ENCODE measurements at places on chromosomes 6 and 20.

GRCh38 chr6:73079978-73080377 is 145.3 kb downstream of the KHDC1L start:
- no peak for DNase-seq

GRCh38 chr6:31158863-31159855 is 770 bp downstream of the TCF19 start:
- no peak for DNase-seq

- no peak for DNase-seq
Observed at GRCh38 chr6:51986864-51987263, 100.5 kb downstream of the PKHD1 start.

DNA sequence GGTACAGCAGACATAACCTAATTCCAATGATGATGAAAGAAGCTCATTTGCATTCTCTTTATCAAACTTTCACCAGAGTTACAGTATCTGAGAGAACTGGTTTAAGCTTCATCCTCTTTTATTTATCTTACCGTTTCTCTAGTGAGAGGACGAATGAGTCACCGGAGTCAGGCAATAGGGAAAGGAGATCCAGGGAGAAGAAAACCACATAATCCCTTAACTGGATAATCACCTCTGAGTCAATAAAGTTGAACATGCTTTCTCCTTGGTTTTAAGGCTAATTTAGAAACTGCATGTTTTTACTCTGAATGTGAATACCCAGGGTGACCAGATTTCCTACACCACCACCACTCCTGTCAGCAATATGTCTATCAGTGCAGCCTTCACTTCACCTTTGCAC is 313.7 kb upstream of the TBX18 start:
- no peak for DNase-seq

DNA sequence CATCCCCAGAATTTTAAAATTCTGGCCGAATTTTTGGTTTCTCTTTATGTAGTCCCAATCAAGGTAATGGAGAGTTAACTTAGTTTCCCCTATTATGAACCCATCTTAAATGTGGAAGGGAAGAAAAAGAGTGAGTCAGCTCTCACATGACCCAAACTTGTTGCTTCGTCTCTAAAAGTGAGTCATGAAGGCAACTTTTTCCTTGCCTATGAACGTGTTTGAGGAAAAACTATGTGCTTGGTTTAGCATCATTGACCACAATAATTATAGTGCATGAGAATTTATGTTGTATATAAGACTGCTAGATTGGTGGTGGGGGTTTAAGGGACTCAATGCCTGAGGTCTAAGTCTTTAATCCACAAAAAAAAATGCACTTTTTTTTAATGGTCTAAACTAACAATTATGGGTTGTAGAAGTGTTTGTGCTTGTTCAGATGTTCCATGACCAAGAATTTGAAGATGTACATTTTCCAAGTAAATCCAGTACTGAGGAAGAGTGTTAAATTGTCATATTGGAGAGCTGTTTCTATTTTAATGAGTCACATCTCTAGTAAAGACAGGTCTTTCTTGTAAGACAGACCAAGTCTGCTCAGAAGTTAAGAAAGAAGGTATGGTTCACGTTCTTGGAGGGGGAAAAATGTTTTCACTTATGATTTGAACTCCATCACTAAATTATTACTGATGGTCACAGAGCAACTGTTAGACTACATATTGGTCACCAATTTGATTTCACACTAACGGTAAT is 409.9 kb upstream of the MARCKS start:
- no peak for DNase-seq

- DNase-seq = no peak
Observed at GRCh38 chr20:21615617-21616080, 89.8 kb upstream of the PAX1 start.

DNA sequence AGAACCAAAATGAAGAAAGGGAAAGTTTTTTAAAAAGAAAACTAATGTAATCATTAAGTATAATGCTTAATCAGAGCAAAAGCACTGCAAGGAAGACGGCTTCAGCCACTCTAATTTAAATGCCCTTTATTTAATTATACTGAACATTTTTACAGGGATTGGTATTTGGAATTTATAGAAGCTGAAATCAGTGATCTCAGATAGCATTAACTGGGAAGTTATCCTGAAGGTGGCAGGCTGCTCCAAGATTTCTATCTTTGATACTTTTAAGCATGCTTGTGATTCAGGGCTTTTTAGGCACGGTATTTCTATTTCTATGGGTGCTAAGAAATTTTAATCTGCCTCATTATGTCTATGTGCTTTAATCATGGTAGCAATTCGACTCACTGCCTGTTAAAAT is 1.3 kb upstream of the NDUFAF4 start:
- DNase-seq = no peak

DNA sequence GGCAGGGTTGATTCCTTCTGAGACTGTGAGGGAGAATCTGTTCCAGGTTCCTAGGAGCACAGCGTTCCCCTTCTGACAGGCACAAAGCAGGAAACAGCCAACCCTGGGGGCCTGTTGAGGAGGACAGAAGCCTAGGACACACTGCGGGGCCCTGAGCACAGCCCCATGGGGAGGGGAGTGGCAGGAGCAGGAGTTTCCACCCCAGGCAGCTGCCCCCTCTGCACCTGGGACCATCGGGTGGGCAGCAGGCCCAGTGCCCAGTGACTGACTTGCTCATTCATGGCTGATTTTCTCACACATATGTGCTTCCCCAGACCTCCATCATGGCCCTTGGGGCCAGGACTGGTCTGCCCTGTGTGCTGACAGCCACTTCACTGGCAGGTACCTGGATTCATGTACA is 6.2 kb upstream of the SLC22A1 start:
- no peak for DNase-seq

DNA sequence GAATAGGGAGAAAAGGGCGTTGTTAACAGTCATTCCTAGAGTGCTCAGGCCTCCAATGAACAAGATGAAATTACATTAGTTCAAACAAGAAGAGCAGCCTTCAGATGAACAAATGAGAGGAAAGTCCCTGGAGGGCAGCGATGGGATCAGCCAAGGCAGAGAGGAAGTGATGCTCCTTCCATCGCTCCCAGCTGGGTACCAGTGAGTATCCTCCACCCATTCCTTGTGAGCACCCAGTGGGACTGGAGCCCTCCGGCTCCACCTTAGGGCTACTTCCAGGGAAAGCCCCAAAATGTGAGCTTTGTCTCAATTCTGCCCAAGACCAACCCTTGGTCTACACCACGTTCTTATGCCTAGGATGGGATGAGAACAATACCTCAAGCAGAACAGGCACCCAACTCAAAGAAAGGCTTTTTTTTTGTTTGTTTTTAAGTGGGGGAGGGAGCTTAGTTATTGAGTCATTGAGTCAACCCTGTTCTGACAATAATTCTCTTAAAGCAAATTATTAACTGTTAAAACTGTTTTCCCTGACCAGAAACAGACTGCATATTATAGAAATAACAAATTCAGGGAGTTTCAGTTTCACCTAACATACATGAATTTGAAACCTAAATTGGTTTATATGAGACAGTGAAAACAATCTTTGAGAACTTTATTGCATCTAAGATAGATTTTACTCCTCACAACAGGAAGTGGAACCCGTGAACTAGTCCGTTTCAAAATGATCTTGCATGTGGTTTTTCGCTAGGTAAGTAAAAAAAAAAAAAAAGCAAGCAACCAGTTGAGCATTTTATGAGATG is 106.9 kb downstream of the IPCEF1 start:
- DNase-seq = no peak

DNA sequence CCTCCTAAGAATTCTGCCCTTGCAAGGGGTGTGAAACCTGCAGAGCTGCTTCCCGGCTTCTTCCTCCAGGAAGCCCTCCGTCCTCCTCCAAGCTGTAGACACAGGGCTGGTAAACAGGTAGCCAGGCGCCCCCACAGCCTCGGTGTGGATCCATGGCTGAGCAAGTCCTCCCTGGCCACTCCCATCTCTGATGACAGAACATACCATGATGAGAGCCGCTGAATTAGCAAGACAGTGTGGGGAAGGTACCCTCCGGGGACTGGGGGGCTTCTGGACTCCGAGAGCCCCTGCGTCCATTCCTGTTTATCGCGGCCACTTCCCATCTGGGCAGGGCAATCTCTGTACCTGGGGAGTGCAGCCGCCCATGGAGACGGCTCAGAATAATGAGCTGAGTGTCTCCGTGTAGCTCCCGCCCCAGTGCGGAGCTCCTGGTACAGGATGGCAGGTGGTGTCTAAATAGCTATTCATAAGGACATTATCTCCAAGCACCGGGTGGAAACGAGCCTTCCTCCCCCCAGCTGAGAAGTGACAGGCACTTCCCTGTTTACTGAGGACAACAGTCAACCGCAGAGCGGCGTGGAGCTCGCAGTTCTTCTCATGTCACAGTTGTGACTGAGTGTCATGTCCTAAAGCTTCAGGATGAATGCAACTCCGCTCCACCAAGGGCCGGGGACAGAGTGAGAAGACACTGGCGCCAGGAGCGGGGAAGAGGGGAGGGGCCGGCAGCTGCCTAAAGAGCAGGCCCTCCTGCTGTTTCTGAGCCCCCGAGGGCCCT is 22.7 kb upstream of the NTSR1 start:
- DNase-seq = no peak

DNA sequence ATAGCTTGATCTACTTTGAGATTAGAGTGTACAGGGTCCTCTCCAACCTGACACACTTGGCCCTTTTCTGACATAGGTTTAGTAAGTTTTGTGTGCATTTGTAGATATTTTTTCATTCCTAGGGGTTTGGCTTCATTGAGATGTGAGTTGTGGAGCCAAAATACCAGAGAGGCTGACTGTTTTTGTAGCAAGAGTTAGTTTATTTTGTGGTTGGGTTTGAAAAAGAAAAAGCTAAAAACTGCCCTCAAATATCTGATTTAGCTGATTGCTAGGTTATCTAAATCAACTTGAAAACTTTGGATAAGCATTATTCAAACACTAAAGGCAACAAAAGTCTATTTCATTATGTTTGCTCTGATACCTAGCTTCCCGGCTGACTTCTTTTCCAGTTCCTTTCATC is 164.7 kb upstream of the CENPW start:
- DNase-seq = no peak

DNA sequence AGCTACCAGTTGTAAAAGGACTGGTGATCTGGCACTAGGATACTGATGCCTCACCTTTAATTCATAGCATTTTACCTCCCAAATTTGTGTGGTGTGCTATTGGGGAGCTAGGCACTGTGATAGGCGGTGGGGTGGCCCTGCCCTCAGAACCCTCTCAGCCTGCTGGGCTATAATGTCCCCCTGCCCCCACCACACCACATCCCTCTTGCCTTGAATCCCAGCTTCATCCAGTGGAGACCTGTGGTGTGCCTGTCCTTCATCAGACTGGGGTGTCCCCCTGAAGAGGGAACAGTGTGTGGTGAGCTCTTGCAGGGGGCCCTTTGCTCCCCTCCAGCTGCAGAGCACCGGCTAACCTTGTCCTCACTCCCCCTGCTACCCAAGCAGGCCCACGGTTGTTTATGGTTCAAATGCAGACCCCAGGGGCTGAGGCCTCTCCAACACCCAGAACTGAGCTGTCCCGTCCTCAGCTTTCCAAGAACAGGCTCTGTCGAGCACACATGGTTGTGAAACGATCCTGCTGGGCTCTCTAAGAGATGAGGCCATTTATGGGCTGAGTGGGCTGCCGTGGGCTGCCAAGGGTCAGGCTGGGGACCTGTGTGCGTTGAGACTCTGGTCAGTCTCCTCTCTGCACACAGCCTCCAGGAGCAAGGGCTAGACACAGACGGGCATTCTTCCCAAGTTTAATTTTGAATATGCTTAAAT is 26.9 kb upstream of the VEGFA start:
- DNase-seq = no peak

DNA sequence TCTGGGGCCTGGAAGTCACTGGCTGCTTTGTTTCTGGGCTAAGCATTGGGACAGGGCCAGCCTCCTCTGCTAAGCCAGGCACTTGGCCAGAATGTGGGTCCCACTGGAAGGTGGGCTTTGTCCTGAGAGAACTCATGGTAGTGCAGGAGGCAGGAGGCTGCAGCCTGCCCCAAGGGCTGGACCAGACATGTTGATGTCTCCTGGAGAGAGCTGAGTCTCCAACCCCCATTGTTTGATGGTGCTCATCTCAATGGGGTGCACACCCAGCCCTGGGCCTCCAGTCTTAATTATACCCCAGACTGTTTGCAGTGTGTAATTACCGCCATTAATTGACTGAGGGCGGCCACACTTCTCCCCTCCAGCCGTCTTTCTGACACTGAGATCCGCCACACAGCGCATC is 220.5 kb upstream of the PMEPA1 start:
- no peak for DNase-seq

DNA sequence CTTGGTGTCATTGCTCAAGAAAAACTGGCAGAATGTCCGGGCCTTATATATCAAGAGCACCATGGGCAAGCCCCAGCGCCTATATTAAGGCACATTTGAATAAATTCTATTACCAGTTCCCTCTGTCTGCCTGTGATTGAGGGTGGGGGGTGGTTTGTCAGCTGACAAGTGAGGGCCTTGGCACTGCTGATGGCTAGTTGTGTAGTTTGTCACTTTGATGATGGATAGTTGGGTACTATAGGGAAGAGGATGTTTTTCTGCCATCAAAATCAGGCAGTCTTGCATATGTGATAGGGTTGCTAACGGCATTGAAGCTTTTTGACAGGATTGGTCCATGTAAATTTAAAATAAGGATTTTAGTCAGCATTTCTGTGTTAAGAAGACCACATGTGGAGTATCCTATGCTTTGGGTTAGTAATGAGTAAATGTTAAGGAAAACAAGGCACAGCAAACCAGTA is 2.5 kb downstream of the RPL10A start:
- DNase-seq = no peak

DNA sequence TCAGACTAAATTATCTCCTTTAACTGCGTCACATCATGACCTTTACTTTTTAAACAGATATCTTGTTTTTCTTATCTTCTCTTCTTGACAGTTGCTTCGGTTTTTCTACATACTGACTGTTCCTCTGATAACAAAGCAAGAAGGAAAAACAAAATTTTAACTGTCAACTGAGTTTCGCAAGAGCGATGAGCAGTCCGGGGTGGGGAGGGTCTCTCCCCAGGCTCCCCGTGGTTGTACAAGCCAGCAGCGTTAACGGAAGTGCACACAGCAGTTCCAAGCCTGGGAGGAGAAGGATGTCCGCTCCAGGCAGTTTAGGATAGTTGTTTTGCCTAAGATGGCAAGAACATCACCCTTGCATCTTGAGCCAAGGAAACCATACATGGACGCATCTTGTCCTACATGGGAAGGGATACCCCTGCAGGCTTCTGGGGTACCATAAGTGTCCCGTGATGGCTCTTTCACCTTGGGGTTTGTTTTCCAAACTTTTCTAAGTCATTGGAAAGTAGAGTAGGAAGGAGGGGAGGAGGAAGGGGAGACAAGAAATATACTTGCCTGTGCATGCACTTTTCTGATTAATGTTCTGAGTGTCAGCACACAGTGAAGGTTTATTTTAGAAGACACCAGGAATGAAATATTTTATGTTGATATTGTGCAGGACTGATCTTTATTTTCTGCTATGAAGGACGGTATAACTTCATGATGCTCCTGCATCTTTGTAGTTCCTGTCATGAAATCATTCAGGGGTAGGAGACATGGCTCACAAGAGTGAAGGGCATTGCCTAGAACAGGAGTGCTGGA is 20.8 kb downstream of the SLC24A3 start:
- DNase-seq = no peak

All from omental fat pad (tissue), 4 donors.